ENCODE measurements at places on chromosomes 16 and 17.
A peak's percentile ranks its signal among the peaks of the same experiment; 100 is the strongest.

DNA sequence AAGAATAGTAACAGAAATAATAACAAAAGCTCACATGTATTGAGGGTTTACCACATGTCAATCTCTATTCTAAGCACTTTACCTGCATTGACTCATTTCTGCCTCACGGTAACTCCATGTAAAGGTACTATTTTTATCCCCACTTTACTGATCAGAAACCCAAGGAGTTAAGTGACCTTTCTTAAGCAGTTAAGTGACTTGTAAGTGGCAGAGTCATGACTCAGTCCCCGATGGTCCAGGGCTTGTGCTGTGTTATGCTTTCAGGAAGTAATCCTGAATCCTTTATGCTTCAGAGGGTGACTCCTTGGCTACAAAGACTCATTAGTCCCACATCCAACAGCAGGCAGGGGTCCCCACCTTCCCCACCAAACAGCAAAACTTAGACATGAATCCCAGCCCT is 66.5 kb downstream of the MRM1 start:
- DNase-seq: no peak

DNA sequence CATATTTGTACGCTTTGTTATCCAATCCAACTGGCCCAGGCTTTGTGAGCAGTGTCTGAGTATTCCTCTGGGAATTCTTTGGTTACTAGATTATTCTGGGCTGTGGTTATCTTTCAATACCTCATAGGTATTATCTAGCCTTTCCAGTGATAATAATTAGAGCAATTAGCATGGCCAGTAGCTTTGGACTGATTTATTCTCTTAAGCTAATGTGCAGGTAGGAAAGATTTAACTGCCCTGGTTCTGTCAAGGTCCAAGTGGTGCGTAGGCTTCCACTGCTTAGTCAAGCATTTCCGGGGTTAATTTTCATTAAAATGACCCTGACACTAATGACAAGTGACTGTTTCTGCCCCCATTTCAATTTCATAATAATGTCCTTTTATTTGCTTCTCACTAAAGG is 54.2 kb upstream of the PMFBP1 start:
- no peak for DNase-seq

- no peak for DNase-seq
Measured at GRCh38 chr17:72723711-72724110, 368.8 kb downstream of the SLC39A11 start.

- DNase-seq: no peak
Measured at GRCh38 chr17:8953156-8953885, 12.2 kb downstream of the PIK3R5 start.

DNA sequence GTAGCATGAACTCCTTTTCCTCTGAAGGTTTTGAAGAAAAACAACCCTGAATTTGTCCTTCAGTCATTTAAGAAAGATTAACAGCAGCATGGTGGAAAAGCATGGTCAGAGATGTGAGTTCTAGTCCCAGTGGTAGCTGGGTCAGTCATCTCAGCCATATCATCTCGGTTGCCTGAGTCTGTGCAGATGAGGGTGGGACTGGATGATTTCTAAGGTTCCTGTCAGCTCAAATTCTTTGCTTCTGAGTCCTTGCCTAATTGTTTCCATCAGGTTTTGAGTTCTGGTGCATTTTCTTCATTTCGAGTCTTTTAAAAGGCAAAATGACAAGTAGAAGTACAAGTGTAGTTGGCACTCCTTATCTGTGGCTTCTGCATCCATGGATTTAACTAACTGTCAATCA is 63.9 kb downstream of the TNRC6C start:
- no peak for DNase-seq

DNA sequence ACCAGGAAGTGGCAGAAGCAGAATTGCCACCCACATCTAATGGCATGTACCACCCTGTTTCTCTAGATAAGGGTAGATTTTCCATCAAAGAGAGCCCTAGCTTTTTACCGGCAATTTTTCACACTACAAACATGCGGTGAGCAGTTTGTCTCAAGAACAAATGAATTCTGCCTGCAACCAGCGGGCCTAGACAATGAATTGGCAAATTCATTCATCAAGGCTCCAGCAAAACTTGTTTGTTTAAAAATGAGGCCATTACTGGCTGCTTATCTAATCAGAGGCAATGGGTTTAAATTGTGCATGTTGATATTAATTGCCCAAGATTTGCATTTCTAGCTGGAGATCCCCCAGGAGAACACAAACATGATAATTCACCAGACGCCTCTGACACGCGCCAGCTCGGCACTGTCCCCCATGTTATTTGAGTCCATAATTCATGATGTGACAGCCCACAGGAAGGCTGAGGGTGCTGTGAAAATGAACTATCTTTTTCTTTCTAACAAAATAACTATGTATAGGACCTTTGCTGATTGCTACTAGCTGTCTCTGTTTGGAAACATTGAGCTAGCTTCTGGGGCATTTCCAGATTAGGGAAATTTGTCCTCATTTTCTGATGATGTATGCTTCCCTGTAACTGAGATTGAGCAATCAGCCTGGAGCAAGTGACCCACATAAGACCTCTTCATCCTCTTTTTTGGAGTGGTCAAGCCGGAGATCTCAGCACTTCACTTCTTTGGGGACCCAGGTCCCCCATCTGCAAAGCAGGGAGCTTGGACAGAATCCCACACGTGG is 80.8 kb downstream of the CNGB1 start:
- DNase-seq: no peak

DNA sequence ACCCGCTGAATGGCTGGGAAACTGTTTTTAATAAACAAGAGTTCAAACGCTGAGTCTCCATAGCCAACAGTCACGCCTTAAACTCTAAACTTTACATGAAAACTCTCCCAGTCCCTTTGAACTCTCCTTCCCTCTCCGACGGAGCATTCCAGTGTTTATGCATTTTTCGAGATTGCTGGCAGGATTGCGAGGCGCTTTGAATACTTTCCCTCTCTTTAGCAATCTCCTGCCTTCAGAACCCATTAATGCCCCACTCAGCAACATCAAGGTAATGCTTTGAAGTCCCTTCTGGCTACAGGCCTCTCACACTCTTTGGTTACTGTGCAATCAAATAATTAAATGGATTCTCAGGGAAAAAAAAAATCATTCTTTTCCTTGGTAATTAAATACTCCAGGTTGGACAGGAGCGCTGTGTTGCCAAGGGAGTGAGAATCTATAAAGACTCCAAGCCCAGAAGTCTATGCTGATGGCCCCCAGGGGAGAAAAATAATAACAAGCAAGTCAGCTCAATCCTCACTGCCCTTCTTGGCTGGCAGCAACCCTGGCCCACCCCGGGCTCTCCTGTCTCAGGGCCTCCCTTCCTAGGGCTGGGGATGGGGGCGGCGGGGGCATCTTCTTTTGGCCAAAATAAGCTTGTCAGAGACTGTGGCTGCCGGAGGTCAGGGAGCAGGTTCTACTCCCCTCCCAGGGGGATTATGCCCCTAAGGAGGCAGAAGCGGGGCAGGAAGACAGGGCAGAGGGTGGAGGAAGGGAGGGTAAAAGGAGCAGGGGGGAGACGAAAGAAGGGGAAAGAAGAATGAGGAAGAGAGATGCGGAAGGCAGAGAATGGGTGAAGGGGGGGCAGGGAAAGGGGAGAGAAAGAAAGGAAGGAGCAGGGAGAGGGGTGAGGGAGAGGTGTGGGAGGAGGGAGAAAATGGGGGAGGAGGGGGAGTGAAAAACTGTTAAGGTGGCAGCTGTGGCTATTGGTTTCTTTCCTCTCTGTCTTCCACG is 45.2 kb downstream of the AXIN2 start:
- no peak for DNase-seq

DNA sequence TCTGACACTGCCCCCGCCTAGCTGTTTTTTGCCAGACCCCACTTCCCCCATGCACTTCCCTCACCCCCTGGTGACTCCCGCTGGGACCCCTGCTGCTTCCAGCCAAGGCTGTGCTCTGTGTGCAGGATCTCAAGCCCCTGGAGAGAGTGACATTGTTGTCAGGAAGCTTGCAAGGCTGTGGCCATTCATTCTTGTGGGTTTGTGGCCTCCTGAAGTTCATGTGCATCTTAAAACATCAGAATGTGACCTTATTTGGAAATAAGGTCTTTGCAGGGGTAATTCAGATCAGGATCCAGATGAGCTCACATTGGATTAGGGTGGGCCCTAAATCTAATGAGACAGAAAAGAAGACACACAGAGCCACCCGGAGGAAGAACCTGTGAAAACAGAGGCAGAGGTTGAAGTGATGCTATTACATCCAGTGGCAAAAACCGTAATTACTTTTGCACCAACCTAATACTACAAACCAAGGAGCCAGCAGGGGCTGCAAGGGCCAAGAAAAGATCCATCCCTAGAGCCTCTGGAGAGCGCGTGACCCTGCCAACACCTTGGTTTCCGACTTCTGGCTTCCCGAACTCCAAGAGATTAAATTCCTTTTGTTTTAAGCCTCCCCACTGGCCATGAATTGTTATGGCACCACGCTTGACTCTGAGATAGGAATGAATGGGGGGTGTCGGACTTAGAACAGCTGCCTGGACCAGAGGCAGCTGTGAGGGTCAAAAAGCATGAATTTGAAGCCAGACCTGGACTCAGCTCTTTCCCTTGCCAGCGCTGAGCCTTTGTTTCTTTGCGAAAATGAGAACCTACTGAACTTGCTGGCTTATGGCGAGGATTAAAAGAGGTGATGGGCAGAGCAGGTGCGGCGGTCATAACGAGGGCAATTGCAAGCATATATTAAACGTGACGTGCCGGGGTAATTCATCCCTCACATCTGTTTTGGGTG is 75.5 kb downstream of the BMERB1 start:
- DNase-seq: peak; percentile 40

GRCh38 chr16:50676684-50677225 is 4.4 kb downstream of the SNX20 start:
- no peak for DNase-seq
